ENCODE measurements at places on chromosomes 16 and 17. TPM values are rescaled to one million over a fixed set of nuclear protein-coding genes. Genes with fewer than 3 reads are reported as not detected.

The TSNAXIP1 gene
- total RNA-seq, result 1.2 TPM

The C1QTNF1 gene
- 8.9 TPM for total RNA-seq

The HOXB2 gene
- total RNA-seq, result not detected

The GLG1 gene
- total RNA-seq, result 160 TPM

The ZNF652 gene
- total RNA-seq, result 15.2 TPM

The TLCD3A gene
- 40.5 TPM for total RNA-seq

The NPIPA8 gene
- total RNA-seq, result 19.6 TPM

The KRT27 gene
- total RNA-seq, result not detected

The C1QTNF8 gene
- total RNA-seq, result not detected

The ZKSCAN2 gene
- 4.5 TPM for total RNA-seq

The TM4SF5 gene
- total RNA-seq, result not detected

The AOC2 gene
- 0.64 TPM for total RNA-seq

The AMFR gene
- total RNA-seq, result 104 TPM

The MT1A gene
- not detected for total RNA-seq

The ANKFN1 gene
- 0.19 TPM for total RNA-seq

The EPN3 gene
- total RNA-seq, result not detected

The NPIPA2 gene
- 1.3 TPM for total RNA-seq

The ANKS3 gene
- 22.4 TPM for total RNA-seq

The KRT9 gene
- not detected for total RNA-seq

The HSD17B2 gene
- 0.26 TPM for total RNA-seq

The THUMPD1 gene
- total RNA-seq, result 24.6 TPM

The KLHL10 gene
- not detected for total RNA-seq

Data from HFFc6 (cell line).